ENCODE measurements at places on chromosomes 3 and 15. TPM values are rescaled to one million over a fixed set of nuclear protein-coding genes. Genes with fewer than 3 reads are reported as not detected.

Gene TTC23
- 10.0 TPM for total RNA-seq

Gene CCDC54
- 1.6 TPM for total RNA-seq

Gene DPPA2
- total RNA-seq = not detected

Gene ROPN1B
- 0.94 TPM for total RNA-seq

Gene PPARG
- 1.3 TPM for total RNA-seq

Gene CPB1
- not detected for total RNA-seq

Gene TOPAZ1
- total RNA-seq = not detected

Gene EFCC1
- 0.94 TPM for total RNA-seq

Gene KCTD6
- 37.9 TPM for total RNA-seq

Gene MYZAP
- total RNA-seq = 0.63 TPM

Gene LDHAL6B
- total RNA-seq = not detected

Gene SCAP
- 81.1 TPM for total RNA-seq

Gene MASP1
- 59.8 TPM for total RNA-seq

Gene BMF
- total RNA-seq = 4.4 TPM

Gene ZNF621
- total RNA-seq = 22.2 TPM

Gene CCDC71
- 24.7 TPM for total RNA-seq

Gene SLC12A8
- total RNA-seq = 6.9 TPM

All from parietal lobe (tissue), 2 donors.